Neural crest cell (in vitro differentiated cells): ENCODE measurements at places on chromosomes 7 and 10.

DNA sequence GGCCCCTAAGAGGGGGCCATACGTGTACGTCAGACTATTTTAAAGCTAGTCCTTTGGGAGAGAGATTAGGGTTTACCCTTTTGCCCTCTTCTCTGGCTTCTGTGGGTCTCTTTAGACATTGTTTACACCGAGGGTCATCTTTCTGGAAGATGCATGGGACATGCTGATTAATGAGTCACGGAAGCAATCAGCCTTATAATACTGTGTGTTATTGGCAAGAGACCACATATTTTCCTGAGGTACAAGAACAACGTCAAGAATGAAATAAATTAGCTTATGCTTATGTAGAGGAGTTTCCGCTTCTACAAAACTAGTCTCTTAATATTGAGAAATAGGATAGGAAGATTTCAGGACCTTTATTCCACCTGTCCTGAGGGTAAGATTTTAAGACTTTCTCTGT is 327.7 kb downstream of the BBS9 start:
- DNase-seq = no peak

DNA sequence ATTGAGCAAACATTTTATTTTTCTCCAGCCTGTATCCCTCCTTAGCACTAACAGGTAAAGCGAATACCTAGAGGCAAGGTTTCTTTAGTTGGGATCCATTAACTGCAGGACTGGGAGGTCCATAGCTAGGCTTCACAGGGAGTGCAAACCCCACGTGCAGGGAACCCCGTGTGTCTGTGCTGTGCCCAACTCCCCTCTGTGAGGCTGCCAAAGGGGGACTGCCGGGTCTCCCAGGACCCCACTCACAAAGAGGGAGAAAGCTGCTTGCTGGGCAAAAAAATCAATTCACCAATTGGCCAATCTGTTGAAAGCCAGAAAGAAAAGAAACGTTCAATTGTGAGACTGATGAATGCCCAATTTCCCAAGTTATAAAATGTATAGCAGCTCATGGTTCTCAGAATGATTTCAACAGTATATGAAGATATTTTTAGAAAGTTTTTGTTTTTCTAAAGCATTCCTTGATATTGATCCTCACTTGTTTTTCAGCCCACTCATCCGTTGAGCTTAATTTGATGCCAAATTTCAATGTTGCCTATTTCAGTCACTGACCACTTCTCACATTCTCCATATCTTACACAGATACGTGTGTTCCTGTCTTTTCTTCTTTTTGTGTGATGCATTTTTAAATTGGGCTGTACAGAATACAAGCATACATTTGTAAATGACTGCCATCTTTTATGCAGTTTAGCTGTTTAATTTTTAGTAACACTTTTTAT is 202.7 kb upstream of the PRSS58 start:
- no peak for DNase-seq

DNA sequence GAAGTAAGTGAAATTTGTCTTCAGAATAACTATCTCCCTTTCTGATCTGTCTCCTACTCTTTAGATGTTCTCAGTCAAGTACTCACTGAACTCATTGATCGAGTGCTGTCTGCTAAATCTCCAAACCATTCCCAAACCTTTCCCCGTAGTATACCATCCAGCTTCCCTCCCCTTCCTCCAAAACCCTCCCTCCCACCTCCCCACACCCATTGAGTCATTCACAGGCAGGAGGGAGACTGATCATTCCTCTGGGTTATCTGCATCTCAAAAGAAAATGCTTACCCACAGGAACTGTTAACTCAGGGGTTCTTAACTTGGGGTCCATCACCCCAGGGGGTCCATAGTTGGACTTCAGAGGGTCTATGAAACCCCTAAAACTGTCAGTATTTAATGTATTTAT is 37.4 kb downstream of the GOT1 start:
- no peak for DNase-seq

DNA sequence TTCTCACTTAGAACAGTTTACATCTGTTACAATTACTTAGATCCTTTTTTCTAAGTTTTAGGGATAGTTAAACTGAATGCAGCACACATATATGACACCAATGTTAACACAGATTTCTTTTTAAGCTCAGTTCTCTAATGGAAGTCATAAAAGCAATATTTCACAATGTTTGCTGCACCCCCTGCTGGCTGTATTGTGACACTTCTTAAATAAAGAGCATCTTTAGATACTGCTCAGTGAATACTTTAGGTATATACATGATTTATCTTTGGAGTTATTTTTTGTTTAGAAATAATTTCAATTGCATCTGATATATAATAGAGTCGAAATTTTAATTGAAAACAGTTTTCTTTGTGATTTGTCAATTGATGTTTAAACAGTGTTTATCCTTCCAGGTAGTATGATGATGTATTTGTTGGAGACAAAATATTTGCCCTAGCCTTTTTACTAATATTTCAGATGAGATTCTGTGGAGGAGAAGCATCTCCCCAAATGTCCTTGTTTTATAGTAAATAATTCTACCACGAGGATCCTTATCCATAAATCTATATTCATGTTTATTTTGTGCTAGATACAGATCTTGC is 174.4 kb downstream of the ST7 start:
- DNase-seq = peak; percentile 6

- DNase-seq = no peak
Observed at GRCh38 chr10:35058134-35058533, 32.0 kb downstream of the CUL2 start.

- DNase-seq = no peak
Observed at GRCh38 chr7:17506095-17506494, 207.6 kb downstream of the AHR start.

DNA sequence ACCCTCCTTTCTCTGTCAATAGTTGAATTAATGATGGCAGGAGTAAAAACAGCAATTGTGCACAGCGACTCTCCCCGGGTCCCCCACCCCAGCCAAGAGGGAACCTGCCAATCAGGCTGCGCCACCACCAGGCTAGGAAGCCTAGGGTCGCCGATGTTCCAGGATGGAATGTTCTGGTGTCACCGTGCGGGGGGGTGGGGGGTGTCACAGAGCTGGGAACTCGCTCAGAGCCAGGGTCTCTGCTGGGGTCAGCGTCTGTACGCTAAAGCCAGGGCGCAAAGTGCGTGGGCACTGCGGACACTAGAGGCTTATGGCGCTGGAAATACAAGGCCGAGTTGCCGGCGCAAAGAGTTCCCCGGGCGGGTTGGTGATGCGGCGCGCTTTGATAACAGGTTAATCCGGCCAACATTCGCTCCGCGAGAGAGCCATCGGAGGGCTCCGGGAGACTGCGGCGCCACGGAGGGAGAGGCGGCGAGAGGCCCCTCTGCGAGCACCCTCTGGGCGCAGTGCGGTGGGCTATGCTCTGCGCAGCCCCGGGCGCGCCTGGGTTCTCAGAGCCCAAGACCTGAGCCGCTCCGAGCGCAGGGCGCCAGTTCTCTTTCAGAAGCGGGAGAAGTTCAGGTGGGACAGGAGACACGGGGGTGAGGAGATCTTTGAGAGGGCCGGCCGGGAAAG is 192.3 kb downstream of the EMX2 start:
- peak; percentile 12 for DNase-seq

DNA sequence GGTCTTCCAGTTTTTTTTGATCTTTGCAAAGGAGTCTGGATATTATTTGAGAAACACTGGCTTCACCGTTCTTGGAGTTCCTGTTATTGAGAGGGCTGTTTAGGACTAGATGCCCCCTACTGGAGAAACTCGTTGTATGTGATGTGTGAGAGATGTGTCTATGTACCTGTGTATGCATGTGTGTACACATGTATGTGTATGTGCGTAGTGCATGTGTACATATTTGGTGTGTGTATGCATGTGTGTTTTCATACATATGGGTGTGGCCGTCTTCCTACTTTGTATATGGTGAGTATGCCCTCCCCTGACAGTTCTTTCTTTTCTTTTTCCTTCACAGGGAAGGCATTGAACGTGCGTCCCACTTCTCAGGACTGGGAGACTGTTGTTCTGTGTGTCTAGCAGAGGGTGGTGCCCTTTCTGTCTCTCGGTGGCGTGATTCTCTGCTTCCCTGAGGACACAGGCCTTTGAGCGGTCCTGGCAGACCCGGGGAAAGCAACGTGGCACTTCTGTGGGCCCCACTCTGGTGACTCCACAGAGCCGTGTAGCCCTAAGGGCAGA is 3.0 kb upstream of the CALHM3 start:
- peak; percentile 23 for DNase-seq

DNA sequence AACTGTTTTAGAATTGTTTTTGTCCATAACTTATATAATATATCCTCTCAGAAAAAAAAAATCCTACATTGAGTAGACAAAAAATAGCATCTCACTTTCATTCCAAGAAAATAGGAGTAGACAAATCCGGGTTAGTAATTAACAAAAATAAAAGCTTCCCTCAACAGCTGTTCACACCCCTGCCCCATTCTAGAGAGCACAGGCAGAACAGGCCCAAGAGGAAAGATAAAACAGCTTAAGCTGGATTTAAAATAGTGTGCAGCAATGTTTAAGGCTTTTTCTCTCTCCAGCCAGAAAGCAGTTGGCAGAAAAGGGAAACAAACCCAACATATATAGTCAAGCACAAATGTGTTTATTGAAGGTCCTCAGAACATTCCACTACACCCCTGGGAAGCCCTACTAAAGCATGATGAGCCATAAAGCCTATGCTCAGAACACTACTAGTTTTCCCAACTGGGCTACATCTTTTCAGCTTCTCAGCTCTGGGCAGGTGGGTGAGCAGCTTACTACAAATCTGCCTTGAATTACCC is 189.9 kb downstream of the MTERF1 start:
- DNase-seq = no peak

GRCh38 chr10:4057725-4058513 is 272.9 kb upstream of the KLF6 start:
- DNase-seq = no peak

GRCh38 chr10:71864911-71865361 is 13.9 kb upstream of the PSAP start:
- DNase-seq = no peak

DNA sequence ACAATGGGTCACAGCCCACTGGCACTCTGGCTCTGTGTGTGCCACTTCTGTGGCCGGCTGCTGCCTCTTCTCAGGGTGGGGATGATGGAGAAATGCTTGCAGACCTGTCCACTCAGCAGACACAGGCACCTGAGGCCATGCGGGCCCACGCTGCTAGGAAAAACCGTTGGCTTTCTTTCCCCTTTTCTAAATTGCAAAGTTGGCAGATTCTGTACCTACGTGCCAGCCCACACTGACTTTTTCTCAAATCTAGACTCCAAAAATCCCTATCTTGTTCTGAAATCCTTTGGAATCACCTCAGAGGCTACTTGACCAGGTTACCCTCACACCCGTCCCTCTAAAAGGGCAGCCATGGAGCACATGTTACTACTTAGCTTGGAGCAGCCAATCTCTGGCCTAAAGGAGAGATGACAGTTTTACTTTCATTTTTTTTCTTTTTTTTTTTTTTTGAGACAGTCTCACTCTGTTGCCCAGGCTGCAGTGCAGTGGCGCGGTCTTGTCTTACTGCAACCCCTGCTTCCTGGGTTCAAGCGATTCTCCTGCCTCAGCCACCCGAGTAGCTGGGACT is 99.4 kb downstream of the RNF216 start:
- no peak for DNase-seq

DNA sequence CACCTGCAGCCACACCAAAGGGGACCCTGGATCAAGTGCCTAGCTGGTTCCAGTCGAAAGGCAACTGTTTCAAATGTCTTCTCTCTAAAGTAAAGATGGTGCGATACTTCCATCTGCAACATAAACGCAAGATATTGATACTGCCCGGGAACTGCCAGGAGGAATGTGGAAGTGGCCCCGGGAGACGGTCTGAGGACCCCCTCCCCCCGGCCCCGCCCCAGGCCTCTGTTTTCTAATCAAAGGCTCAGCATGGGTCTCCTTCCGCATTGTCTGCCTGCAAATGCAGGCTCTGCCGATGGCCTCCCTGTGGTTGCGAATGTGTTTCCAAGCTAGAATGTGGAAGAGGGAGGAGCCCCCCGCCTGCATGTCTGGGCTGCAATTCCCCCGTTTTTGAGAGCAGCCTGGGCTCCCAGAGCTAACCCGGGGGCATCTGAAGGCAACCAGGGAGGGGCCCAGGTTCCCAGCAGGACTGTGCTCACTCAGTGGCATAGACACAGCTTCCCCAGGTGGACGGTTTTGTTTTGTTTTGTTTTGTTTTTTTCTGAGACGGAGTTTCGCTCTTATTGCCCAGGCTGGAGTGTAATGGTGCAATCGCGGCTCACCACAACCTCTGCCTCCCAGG is 223.9 kb upstream of the PPP2R2D start:
- peak; percentile 30 for DNase-seq

GRCh38 chr10:81814842-81815241 is 60.2 kb upstream of the NRG3 start:
- no peak for DNase-seq

GRCh38 chr7:71404726-71405345 is 272.9 kb downstream of the GALNT17 start:
- DNase-seq = no peak

GRCh38 chr10:12833451-12833850 is 168.1 kb downstream of the CCDC3 start:
- DNase-seq = no peak
